ENCODE measurements at places on chromosomes 12 and 14. TPM values are rescaled to one million over a fixed set of nuclear protein-coding genes. Genes with fewer than 3 reads are reported as not detected.

The KLRK1 gene
- total RNA-seq, result 0.65 TPM

The SLC10A1 gene
- not detected for total RNA-seq

The ART4 gene
- total RNA-seq, result 11.8 TPM

The CLEC1A gene
- 4.6 TPM for total RNA-seq

The PTCSC3 gene
- not detected for total RNA-seq

The SLC5A8 gene
- not detected for total RNA-seq

The NGB gene
- not detected for total RNA-seq

The GALNT9 gene
- total RNA-seq, result 2.6 TPM

The NFKBIA gene
- 103 TPM for total RNA-seq

The LRP1-AS gene
- not detected for total RNA-seq

The AHNAK2 gene
- 7.1 TPM for total RNA-seq

The LYZ gene
- 80.0 TPM for total RNA-seq

All from left cardiac atrium (tissue), 4 donors.